ENCODE measurements at places on chromosomes 16 and 17. TPM values are rescaled to one million over a fixed set of nuclear protein-coding genes. Genes with fewer than 3 reads are reported as not detected.

DNA sequence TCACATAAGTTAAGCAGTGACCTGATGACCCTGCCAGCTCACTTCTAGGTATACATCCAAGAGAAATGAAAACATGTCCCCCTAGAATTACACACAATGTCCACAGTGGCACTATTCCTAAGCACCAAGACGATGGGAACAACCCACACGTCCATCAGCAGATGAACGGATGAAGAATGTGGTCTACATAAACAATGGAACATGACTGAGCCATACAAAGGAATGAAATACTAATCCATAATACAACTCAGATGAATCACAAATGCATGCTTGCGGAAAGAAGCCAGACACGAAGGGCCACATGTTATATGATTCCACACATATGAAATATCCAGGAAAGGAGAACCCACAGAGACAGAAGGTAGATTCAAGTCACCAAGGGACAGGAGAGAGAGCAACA lies 17.4 kb downstream of the USP22 start:
- no peak for DNase-seq

DNA sequence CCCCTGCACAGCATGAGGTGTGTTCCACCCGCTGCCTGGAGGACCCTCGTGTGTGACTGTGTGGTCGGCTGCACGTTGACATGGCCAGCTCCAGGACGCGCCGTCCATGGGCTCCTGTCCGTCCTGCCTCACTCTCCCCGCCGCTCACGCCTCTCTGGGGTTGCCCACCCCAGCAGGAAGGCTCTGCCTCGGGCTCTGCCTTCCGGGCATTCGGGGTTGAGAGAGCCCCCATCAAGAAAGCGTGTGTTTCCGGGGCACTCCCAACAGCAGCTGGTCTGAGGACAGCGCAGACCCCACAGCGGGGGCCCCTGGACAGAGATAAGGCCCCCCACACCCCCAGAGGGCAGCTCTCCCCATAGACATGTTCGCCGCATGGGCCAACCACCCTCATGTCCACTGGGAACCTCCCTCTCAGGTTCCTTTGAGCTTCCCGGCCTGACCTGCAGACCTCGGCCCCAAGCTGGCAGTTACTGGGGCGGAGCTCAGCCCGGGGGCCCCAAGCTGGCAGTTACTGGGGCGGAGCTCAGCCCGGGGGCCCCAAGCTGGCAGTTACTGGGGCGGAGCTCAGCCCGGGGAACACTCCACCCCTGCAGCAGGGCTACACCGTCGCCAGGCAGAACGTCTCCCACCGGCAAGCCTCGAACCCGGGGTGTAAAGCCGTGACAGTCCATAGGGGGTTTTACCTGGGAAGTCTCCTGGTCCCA lies 8.4 kb upstream of the PIEZO1 start:
- DNase-seq, result no peak

DNA sequence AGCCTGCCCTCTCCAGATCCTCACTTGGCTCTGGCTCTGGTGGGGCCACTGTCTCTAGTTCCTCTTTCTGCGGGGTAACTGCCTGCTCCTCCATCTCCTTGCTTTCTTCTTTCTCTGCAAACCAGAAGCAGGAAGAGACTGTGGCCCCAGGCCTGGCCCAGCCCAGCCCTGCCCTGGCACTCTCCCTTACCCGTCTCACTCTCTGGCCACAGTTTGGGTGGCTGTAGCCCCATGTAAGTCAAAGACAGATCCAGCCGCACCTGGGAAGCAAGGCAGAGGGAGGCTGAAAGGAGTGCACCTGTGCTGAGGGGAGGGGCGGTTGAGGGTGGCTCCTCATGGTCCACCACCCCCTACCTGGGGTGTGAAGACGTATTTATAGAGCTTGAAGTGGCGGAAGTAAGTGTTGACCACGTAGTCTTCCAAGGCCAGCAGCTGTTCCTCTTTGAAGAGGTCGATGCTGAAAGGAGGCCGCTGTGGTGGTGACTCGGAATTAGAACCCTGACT lies 2.8 kb downstream of the CFAP119 start:
- no peak for DNase-seq

GRCh38 chr17:13984956-13985355 lies 84.3 kb upstream of the COX10 start:
- no peak for DNase-seq

- no peak for DNase-seq
These were observed 1583.6 kb downstream of the CDH8 start for GRCh38 chr16:60452646-60453045.

DNA sequence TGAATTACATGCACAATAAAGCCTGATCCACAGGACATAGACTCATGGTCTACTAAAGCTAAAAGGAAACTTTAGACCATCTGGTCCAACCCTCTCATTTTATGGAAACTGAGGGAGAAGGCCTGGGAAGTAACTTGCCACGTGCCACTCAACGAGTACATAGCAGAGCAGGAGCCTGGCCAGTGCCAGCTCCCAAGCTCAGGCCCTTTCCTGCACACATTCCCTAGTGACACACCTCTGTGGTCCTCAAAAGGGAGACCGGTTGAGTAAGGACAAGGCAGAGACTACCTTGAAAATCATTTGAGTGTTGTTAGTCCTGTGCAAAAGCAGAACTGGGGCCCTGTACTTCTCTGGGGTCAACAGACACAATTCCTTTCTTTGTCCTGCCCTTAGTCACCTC lies 2.8 kb downstream of the CCL4L2 start:
- DNase-seq, result no peak

The FXR2 gene
- 37.2 TPM for polyA plus RNA-seq
